ENCODE measurements at places on chromosomes 12 and 14.

GRCh38 chr12:110353211-110353965 lies 50.1 kb downstream of the ANAPC7 start:
- DNase-seq, result no peak

DNA sequence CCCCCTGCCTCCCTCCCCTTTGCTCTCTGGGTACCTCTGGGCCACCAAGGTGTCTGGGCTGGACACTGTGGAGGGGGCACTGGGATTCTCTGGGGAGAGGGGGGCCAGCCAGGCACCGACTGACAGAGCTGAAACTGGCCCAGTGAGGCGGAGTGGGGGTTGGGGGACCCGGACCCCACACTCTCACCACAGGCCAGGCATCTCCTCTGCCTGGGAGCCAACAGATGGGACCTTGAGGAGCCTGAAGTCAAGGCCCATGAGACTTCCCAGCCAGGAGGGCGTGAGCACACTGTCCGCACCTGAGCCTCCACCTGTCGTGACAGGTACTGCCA lies 39.8 kb upstream of the PPP1R13B start:
- no peak for DNase-seq

- DNase-seq, result no peak
Observed at GRCh38 chr12:104520242-104520900, 63.6 kb downstream of the CHST11 start.

DNA sequence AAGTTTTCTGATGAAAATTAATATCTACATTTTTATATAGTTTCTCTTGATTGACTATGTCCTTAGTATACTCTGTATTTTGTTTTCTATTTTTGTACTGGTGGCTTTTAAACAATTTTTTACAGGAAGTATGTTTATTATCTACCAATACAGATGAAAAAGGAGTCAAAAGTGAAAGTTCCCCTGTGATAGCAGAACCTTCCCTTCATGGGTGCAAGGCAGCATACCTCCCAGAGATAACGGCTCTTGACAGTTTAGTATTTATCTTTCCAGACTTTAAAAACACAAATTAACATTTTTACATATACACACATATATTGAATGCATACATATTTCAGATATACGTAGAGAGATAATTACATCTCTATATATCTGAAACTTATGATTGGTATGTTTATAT lies 17.1 kb upstream of the FAM234B start:
- DNase-seq, result no peak

DNA sequence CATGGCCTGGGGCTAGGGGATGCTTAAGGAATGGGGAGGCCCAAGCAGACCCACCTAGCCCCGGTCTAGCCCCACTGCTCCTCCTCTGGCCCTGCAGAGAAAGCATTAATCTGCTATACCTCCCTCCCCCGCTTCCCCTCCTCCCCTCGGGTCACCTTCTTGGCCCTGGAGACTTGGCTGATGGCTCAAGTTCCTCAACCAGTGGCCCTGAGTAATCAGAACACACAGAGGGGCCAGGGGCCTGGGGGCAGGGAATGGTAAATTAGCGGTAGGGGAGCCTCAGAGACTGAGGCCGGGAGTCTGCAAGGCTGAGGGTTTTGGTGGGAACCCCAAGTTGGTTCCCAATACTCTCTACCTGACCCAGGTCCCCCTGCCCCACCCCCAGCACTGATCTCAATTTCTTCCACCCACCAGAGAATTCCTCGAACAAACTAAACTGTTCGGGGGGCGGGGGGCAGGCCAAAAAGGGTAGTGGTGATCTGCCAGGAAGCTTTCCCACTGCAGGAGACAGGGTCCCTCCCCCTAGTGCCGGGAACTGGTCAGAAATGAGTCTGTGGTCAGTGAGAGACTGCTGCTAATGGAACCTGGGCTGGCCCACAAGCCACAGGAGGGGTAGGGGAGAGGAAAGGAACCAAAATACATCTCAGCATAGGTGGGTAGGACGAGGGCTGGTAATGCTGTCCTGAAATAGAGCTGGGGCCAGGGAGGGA lies 12.8 kb upstream of the SMARCD1 start:
- no peak for DNase-seq

DNA sequence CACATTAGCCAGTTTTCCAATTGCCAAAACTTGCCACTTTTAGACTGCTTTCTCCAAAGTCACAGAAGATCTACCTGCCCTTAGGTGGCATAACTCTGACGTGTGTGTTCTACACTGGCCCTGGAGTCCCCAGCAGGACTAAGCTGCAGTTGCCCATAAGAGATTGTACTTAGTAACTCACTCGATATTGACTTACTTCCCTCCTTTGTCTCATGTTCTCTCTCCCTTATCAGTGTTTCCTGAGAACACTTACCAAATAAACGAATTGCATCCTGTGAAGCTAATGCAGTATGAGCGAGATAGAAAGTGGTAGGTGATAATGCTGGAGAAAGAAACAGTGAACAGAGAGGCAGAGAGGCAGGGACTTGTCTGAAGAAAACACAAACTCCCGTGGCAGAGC lies 117.2 kb downstream of the NUAK1 start:
- no peak for DNase-seq

GRCh38 chr14:94439453-94440057 lies 13.0 kb downstream of the SERPINA11 start:
- no peak for DNase-seq

DNA sequence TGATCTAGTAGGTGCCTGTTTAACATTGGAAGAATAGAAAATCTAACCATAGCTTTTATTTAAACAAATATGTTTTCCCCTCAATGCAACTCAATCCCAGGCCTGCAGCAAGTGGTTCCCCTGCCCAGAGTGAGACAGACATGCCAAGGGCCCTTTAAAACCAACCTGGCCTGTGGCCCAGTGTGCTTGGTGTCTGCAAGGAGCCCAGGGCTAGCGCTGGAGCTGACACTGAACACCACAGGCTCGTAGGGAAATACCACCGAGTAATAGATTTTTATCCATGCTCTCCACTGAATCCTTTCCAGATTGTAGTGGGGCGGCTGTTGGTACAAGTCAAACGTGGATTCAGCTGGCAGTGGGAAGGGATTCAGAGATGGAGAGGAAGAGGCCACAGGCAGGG lies 95.6 kb upstream of the NRXN3 start:
- DNase-seq, result no peak

GRCh38 chr12:132475304-132476037 lies 14.5 kb upstream of the FBRSL1 start:
- no peak for DNase-seq

DNA sequence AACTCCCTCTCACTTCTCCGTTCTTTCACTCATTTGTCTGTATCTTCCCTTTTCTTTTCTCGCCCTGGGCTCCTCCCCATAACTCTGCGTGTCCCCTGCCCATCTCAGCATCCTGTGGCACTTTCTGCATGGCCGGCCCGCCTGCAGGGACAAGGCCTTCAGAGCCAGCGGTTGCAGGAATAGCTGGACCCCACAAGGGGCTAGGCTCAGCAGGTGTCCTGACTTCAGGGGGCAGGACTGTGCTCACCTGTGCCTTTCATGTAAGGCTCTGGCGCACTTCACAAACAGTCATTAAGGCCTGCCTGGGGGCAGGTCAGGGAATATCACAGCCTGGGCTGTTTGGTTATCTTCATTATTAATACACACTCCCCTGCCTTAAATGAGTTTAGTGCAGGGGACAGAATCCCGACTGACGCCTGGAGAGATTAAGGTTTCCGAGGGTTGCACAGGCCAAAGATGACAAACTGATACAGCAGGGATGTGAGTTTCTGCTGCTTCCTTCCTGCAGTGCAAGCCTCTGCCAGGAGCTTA lies 768.8 kb upstream of the TBX3 start:
- DNase-seq, result no peak

DNA sequence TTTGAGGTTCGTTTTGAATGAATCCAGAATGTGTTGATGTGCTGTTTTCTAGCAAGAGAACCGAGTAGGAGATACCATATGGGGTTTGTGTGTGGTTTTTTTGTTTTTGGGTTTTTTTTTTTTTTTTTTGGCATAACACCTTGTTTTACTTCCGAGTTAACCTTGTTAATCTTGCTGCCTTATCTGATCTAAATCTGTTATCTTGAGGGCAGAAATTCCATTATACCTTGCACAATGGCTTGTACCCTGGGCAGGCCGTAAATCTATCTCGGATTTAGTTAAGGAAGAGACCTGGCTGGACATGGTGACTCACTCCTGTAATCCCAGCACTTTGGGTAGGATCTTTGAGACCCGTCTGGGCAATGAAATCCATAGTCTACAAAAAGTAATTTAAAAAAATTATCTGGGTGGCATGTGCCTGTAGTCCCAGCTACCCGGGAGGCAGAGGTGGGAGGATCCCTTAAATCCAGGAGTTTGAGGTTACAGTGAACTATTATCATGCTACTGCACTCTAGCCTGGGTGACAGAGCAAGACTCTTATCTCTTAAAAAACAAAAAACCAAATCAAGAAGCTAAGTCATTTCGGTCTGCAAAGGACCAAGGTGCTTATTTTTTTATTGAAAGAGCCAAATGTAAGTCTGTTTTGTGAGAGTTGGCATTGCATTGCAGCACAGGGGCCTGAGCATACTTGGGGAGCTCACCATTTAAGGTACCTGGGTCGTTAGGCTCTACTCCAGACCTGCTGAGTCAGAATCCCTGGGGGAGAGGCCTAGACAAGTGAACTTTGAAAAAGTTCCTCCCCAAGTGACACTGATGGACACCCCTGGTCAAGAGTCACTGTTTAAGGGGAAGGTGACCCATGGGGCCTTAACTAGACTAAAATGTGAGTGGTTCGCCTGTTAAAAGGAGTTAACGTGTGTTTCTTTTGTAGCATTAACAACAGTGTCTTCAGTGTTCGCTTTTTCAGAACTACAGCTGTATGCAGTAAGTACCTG lies 6.7 kb downstream of the DLST start:
- DNase-seq, result no peak

- no peak for DNase-seq
Observed at GRCh38 chr12:93154753-93155480, 222.8 kb upstream of the NUDT4 start.

GRCh38 chr14:49598189-49598484 lies 603 bp upstream of the LRR1 start:
- no peak for DNase-seq

DNA sequence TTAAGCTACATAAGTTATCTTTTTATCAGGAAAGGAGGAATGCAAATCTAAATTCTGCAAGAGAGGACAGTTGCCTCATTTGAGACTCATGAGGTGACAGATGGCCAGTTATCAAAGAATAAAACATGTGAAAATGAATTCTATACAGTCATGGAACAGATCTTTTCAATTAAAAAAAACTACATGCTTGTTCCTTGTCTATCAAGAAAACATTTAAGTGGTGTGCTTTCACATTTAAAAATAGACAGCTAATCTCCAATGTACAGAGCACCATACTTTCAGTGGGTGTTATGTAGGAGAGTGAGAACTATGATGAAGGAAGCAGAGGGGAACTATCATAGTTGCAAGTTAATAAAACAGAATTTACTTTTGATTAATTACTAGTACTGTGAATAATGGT lies 76.7 kb upstream of the TTC7B start:
- DNase-seq, result no peak

DNA sequence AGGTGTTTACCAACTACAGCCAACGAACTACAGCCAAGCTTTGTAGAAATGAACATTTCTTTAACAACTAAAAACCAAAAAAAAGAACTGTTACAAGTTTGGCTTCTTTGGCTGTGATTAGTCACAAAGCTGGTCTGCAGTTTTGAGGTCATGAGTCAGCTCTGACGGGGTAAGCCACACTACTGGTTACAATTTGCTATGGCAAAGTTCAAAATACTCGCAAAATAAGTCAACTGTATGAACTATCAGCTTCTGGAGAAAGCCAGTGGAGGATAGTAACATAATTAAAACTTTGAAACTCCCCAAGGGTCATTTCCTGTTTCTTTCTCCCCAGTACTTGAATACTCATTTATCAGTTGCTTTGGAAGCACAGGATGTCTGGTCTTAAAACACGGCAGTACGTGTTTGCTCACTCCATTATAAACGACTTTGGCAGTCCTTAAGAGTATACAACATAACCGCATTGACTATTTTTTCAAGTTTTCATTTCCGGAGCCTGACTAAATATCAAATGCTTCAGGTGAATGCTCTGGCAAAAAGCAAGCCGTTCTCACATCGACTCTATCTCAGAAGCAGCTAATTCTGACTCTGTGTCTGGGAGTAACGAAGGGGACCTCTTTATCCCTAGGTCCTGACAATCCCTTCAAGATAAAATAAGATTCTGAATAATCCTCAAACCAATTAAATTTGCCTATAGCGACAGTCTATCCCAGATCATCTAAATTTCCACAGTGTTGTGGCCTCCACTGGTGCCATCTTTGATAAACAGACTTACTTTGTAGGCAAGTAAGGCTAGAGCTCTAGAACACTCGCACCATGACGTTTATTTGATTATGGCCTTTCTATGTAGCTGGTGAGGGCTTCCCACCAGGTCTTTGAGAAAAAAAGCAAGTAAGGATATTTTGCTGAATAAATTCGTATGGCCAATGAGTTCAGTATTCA lies 10.6 kb downstream of the PHLDA1 start:
- no peak for DNase-seq

- no peak for DNase-seq
Observed at GRCh38 chr12:117587631-117588287, 226.3 kb upstream of the NOS1 start.
